ENCODE measurements at places on chromosomes 5 and 9.

DNA sequence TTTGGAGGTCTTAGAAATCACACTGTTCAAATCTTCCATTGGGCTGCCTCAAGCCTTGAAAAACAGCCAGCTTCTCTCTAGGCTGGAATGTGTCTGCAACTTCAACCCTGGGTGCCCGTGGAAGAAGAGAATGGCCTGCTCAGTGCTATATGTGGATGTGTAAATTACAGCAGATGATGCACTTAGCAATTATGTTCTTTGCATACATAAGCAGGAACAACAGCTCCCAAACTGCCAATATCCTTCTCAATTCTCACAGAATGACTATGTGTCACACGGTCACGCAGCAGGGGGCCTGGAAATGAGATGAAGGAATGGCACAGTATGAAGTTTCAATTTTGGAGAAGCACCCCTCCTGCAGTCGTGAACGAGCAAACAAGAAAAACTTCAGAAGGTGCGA, 175.2 kb upstream of the SMARCA2 start:
- no peak for DNase-seq

- no peak for DNase-seq
These were observed 13.6 kb upstream of the SREK1 start for GRCh38 chr5:66130493-66130892.

DNA sequence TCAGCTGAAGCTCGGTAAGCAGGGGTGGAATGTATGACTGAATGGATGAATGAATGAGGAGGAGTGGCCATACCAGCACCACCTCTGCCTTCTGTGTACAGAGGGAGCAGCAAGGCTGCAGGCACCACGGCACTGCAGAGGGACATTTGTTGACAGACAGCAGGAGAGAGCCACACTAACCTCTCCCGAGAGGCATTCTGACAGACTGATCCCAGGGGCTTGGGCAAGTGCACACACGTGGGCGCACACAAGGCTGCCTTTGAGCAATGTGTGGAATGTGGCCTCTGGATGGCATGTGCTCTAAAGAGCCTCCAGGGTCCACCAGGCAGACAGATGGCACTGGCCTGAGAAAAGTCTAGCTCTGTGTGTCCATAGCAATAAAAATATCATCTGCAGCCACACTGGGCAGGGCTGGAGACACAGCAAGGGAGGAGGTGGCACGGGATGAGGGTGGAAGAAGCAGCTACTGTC, 111.8 kb downstream of the ACTL7B start:
- DNase-seq: no peak

- no peak for DNase-seq
These were observed 150.4 kb downstream of the C5orf15 start for GRCh38 chr5:133818031-133818431.

DNA sequence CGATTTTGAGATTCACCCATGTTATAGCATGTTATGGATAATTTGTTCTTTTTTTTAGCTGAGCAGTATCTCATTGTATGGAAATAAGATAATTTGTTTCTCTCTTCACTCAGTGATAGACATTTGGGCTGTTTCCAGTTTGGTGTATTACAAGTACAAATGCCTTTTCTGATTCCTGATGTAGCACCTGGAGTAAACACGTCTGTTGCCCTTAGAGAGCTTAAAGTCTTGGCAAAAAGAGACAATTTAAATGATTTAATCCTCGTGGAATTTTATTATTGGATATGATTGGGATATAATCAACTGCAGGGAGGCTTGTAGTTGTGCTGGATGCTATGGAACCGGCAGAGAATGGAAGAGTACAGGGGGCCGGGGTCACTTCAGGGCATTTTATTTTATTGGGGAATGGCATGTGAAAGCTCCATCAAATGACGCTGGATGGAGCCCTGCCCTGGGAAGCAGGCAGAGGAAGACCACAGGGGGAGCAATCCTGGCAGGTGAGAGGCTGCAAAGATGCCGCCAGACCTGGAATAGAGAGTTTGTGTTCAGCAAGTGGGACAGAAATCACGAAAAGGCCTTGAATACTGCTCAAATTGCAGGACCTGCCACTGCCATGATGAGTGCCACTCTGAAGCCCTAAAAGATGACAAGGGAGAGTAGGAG, 31.0 kb upstream of the TGFBI start:
- no peak for DNase-seq

- no peak for DNase-seq
These were observed 32.6 kb downstream of the ADAMTS2 start for GRCh38 chr5:179312557-179313235.
